ENCODE measurements at places on chromosomes 2 and 18. TPM values are rescaled to one million over a fixed set of nuclear protein-coding genes. Genes with fewer than 3 reads are reported as not detected.

The SP9 gene
- total RNA-seq, result not detected

The RUFY4 gene
- total RNA-seq, result 0.27 TPM

The FAM228A gene
- 4.8 TPM for total RNA-seq

The STK11IP gene
- total RNA-seq, result 18.3 TPM

The PIKFYVE gene
- total RNA-seq, result 47.1 TPM

The ACTR1B gene
- 102 TPM for total RNA-seq

The PLGLB1 gene
- total RNA-seq, result 2.1 TPM

All from prostate gland (tissue), 2 donors.